ENCODE measurements at places on chromosomes 2 and 18. TPM values are rescaled to one million over a fixed set of nuclear protein-coding genes. Genes with fewer than 3 reads are reported as not detected.

IL1RL2 gene
- 1.2 TPM for total RNA-seq

SCG2 gene
- total RNA-seq: 2.4 TPM

COMMD1 gene
- 51.8 TPM for total RNA-seq

RAB6C gene
- total RNA-seq: not detected

KANSL1L gene
- total RNA-seq: 38.0 TPM

- no peak for DNase-seq
Measured at GRCh38 chr18:25704071-25704470, 352.1 kb upstream of the ZNF521 start.

DNA sequence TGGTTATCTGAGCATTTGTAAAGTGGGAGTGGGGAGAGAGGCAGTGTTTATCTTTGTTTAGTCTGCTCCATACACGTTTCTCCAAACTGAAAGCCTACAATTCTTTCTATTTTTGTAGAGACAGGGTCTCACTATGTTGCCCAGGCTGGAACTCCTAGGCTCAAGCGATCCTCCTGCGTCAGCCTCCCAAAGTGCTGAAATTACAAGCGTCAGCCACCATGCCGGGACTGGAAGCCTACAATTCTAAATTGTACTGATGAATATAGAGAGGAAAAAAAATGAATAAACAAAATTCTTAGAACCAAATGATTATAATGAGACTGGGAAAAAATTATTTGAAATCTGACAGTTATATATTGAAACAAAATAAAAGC is 1.4 kb upstream of the ZFAND2B start:
- DNase-seq: no peak

- DNase-seq: no peak
Measured at GRCh38 chr18:11747731-11748130, 58.7 kb downstream of the GNAL start.

DNA sequence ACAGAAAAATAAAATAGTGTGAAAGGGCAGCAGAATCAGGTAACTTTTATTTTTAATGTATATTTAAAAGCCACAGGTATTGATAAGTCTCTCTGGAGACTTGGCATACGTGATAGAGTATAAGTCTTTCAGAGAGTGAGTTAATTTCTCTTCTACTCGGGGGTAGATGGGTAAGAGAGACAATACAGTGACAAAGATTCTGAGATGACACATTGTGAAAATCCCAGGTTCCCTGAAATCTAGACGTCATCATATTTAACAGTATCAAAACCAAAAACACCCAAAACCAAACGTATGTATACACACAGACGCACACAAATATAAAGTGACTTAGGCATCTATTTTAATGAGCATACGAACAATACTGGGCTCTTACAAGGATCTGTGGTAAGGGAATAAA is 33.3 kb downstream of the NIF3L1 start:
- no peak for DNase-seq

DNA sequence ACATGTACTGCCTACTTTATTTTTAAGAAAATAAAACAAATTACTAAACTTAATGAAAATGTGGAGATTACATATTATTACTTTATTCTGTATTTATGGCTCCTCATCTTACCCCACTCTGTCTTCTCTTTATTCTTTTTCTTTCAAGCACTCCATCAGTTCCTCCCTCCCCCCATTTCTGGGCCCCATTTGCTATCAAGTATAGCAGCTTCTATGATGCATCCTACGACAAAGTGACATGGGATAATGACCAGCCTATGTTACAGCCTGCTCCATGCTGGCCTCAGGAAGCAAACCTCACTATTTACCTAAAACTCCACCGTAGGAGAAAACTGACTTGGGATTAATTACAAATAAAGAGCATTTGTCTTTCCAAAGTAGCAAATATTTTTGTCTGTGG is 58.8 kb downstream of the RND3 start:
- no peak for DNase-seq

DNA sequence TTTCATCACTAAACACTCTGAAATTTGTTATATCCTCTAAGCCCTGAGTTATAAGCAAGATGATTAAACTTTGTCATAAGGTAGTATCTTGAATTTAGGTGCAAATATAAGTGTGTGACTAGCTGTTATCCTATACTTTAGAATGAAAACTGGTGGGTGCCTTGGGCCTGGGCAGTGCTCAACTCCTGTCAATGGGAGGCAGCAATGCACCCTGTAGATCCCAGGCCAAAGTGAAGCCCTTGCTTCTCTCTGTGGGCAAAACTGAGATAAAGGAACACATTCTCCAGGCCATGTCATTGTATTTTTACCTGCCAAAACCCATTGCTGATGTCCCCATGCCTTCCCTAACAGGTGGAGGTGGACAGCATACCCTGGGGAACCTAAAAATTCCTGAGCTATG is 525.2 kb downstream of the TNS1 start:
- no peak for DNase-seq

- peak; percentile 91 for DNase-seq
Measured at GRCh38 chr2:208373460-208374089, 33.0 kb upstream of the PTH2R start.

GRCh38 chr2:188122985-188123384 is 168.7 kb upstream of the GULP1 start:
- peak; percentile 36 for DNase-seq

DNA sequence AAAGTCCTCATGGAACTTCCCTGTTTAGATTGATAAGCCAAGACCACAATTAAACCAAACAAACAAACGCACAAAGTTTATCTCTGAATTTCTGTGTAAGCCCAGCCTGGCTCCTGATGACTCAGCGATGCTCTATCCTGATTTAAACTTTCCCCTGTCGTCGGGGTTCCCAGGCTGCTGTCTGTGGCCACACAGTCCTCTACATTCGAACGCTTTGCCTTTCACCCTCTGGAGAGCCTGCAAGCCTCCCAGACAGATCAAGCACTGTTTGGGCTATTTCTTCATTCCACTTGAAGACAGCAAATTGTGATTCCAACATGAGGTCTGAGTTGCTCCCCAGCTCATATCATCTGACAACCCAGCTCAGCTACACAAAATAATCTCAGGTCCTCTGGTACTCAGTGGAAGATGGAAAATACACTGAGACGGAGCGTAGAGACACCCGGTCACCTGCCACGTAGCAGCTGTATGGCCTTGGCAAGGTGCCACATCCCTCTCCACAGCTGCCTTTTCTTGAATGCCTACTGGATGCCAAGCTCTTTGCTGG is 51.2 kb downstream of the CYRIA start:
- peak; percentile 59 for DNase-seq

DNA sequence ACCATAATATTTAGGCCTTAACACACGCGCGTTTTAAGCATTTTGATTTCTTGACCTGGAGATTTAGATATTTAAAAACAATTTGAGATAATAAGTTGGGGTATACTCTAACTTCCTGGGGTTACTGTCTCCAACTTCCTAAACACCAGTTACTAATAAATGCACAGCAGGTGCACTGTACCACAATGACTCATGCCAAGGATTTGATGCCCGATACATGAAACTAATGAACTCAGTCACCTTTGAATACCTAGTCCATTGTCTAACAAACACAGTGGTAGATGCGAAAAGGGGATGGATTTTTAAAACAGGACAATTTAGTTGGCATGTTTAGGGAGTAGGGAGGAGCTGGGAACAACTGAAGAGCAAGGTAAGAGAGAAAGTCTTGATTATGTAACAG is 21.2 kb downstream of the CABYR start:
- no peak for DNase-seq
